ENCODE measurements at places on chromosomes 5 and 9.

DNA sequence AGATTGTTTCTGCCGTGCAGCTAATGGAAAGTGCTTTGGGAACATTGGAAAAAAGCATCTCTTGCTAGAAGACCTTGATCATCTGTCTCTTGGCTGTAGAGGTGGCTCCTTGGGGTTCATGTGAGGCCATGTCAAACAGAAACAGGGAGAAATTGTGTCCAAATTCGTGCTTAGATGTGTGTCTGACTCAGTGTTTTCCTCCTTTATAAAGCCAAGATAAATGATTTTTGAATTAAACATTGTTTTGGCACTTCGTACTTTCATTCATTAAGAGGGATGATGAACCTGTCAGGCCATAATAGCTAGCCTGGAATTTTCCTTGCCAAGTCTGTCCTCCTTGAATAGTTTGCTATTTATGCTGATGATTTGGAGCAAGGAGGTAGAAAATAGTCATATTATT is 143.8 kb downstream of the FBXL7 start:
- no peak for DNase-seq

- no peak for DNase-seq
These were observed 52.6 kb upstream of the TBC1D9B start for GRCh38 chr5:179960204-179960831.

DNA sequence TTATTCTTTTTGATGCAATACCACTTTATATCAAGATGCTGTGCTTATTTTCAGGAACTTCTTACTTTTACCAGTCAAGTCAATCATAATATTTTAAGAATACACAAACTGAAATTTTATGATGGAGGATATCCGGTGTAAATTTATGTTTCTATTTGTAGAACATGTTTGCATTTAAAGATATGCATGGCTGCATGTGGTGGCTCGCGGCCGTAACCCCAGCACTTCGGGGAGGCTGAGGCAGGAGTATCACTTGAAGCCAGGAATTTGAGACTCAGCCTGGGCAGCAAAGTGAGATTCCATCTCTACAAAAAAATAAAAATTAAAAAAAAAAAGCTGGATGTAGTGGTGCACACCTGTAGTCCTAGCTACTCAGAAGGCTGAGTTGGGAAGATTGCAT is 73.5 kb upstream of the ALDH1A1 start:
- no peak for DNase-seq

- DNase-seq: no peak
These were observed 757 bp downstream of the SAPCD2 start for GRCh38 chr9:137069508-137070091.

GRCh38 chr5:143755966-143756365 is 56.0 kb upstream of the HMHB1 start:
- no peak for DNase-seq

DNA sequence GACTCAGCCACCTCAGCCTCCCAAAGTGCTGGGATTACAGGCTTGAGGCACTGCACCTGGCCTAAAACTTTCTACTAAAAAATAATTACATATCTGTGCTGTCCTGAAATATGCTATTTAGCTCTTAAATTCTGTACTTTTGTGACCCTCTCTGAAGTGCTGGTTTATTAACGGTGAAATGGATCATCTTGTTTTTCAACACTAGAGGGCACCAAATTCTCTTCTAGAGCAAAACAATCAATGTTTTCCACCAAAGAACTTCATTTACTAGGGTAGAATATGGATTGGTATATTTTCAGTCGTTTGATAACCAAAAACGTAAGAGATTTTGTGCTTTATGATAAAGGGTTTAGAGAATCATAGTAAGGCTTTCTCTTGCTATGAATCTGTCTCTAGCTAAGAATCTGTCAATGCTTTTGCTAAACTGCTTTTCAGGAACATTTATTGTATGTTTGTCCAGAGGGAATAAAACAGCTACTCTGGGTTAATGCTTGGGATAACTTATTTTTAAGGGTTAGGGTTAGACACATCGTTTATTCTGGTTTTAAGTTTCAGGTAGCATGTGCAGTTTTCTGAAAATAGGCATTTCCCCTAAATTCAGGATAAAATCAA is 63.6 kb downstream of the RNF180 start:
- no peak for DNase-seq

DNA sequence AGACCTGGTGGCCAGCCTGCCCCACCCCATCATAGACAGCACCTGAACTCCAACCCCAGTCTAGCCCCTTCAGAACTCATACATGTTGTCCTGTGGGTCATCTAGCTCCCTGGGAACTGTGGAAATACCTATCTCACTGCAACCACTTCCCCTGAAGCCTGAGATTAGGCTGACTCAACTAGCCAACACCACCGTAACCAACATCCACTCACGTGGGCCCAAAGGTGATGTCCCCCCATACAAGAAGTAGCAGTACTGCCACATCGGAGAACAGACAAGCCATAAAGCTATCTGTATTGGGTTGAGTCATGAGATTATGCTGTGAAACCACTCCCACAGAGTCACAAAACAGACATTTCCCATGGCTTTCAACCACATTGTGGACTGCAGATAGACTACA is 46.6 kb downstream of the OSMR start:
- DNase-seq: no peak

GRCh38 chr5:177097016-177097985 is 10.6 kb downstream of the FGFR4 start:
- DNase-seq: no peak

DNA sequence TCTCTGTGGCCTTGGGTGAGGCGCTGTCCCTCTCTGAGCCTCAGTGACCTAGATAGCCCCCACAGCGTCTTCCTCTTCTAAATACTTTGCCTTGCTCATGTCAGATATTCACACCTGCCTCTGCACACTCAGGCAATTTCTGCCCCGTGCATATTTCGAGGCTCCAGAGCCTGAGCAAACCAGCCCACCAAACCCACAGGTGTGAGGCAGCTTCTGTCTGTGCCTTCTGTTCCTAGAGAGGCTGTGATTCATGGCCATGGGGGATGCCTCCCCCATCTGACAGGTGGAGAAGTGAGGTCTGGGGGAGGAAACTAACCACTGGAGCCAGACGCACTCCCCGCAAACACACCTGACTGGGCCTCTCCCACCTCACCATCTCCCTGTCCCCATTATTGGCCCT is 42.7 kb upstream of the CPLX2 start:
- no peak for DNase-seq

DNA sequence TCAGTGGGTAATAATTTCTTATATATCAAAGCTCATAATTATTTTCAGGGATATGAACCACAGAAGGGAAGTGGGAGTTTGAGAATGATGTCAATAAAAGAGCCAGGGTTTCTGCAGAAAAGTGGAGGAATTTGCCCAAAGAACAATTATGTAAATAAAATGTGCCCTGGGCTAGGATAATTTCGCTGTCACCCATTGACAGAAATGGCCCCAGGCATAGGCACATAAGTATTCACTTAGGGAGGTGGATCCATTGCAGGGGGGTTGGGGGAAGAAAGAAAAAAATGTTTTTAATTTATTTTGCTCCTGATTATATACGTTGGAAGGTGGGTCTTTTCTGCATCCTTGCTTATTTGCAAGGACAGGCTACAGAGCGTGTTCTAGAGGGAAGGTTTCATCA is 135.1 kb upstream of the IRX2 start:
- no peak for DNase-seq

DNA sequence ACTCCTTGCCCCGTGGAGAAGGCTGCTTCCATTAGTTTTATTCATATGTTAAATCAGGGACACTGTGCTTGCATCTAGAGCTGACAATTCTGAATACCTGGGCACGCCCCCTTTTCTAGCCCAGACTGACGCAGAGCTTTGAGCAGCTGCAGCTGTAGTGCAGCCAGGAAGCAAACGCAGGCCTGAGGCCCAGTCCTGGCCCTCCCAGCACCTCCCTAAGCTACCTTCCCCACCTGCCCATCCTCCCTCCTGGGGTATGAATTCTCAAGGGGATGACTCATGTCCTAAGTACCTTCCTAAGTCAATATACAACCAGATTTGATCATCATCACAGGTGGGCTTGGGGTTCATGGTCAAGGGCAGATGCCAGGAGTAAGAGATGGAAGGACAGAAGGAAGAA is 3.5 kb downstream of the PHF19 start:
- DNase-seq: no peak

GRCh38 chr5:124234022-124234769 is 512.2 kb downstream of the ZNF608 start:
- no peak for DNase-seq

GRCh38 chr5:2187687-2188086 is 305.0 kb upstream of the IRX4 start:
- DNase-seq: no peak

- DNase-seq: no peak
These were observed 31.6 kb downstream of the CDH6 start for GRCh38 chr5:31225118-31225517.

DNA sequence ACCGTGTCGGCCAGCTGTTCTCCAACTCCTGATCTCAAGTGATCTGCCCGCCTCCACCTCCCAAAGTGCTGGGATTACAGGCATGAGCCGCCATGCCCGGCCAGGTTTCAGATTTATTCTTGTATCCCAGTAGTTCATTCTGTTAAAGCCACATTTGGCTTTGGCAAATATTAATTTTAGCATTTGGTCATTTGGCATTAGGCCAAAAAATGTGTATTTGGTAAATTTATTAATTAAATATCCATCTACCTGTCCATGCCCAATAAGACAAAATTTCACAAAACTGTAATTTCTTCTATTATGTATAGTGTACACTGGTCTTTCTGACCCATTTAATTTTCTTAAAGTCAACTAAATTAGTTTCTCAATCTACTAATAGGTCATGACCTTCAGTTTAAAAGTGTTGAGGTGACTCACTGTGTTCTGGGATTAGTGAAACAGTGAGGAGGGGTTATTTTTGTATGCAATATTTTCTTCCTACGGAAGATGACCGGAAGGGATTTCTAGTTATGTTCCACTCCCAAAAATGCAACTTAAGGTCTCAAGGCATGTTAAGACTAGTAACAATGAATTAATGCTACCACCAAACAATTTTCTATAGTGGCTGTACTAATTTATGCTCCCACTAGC is 21.0 kb downstream of the OSTF1 start:
- no peak for DNase-seq

GRCh38 chr5:135521964-135522363 is 13.8 kb downstream of the NEUROG1 start:
- no peak for DNase-seq

DNA sequence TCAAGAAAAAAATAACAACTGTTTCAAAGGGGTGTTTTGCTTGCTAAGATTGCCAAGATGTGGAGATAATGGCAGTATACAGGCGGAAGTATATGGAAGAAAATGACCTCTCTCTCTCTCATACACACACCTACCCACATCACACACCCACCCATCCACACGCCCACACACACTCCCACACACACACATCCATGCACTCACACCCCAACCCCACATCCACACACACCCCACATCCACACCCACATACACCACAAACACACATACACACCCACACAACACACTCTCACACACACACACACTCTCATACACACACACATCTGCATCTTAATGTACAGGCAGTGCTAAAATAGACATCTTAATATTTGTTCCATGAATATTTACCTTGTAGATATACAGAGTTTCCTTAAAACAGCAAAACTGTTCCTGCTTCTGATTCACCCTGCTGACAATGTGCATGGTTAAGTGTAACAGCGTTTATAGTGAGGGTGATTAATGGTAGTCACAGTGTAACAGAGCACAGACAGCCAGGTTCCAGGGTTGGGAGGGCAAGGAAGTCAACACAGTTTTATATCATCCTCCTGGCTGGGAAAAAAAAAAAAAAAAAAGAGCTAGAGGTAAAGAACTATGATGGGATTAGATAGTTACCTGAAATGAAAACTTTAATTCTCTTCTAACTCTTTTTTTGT is 8.3 kb downstream of the BHMT2 start:
- no peak for DNase-seq

DNA sequence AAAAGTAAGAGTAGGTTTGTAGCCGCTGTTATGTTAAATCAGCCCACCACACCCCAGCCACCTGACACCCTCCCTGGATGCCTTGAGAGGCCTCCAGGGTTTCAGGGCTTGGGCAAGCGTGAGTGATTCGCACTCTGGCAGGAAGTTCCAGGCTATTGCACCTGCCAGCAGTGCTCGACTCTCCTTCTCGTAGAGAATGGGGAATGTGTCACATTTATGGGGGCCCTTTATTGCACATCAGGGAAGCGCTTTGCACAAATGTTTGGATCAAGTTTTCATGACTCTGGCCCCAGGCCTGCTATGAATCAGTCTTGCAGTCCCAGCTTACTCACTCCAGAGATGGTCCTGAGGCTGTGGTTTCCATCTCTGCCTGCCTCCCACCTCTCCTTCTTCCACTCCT is 66.1 kb upstream of the ADRA1B start:
- no peak for DNase-seq

DNA sequence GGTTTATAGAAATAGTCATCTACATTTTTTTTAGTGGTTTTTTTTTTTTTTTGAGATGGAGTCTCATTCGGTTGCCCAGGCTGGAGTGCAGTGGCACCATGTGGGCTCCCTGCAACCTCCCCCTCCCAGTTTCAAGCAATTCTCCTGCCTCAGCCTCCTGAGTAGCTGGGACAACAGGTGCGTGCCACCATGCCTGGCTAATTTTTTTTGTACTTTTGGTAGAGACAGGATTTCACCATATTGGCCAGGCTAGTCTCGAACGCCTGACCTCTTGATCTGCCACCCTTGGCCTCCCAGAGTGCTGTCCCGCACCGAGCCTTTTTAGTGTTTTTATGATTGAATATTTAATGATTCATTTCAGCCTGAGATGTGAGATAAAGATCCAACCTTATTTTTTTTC is 27.3 kb downstream of the ANKRD33B start:
- DNase-seq: no peak

DNA sequence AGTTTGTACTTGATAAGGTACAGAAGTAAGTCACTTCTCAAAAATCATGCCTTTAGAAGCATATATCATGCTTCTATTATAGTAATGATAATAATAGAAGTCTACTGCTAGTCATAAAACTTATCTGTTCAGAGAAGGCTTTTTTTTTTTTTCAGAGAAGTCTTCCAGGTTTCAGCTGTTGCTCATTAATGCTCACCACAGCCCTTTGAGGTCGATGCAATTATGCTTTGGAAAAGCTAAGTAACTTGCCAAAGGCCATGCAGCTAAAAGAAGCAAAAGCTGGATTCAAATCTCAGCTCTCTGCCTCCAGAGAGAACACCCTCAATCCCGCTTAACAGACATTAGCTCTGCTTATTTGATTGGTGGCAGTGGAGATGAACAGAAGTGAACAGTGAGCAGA is 150.8 kb downstream of the DOCK8 start:
- no peak for DNase-seq

GRCh38 chr9:114850871-114851270 is 45.0 kb upstream of the TNFSF15 start:
- DNase-seq: no peak

GRCh38 chr5:180424094-180424493 is 70.1 kb upstream of the CNOT6 start:
- no peak for DNase-seq

- DNase-seq: no peak
These were observed 156.0 kb downstream of the ZNF462 start for GRCh38 chr9:107018861-107019545.

DNA sequence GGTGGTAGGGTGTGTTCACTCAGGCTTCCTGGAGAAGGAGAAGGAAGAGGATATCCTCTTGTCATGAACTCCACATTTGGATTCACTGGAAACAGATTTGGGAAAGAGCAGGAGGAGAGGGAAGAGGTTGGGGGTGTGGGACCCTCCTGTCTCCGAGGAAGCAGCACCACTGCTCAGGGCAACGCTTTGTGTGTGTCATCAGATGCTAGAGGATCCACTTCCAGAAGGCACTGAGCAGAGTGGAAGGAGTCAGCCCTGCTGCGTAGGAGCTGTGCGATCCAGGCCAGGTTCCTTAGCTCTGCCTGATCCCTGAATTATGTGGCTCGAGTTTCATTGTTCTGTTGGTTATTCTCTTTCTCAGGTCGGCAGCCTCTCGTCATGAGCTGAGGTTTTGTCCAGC is 37.3 kb upstream of the TJP2 start:
- DNase-seq: no peak
